ENCODE measurements at places on chromosomes 5 and 9.

- DNase-seq = no peak
Observed at GRCh38 chr9:73573235-73573634, 421.6 kb downstream of the ANXA1 start.

DNA sequence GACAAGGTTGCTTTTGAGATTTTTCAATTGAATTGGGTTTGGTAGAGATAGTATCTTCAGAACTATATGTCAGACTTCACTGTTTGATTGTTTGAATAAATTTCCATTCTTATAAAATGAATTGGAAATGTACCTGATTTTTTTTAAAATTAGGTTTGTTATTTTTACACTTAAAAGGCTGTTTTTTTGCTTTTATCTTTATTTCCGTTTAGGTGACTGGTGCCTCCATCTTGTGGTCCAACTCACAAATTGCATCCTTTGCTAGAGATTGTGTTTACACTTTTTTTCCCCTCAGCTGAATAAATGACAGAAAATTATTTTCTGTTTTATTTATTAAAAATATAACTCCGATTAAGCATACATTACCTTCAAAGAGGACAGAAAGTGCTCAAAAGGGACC lies 15.6 kb downstream of the NDUFAF2 start:
- DNase-seq = no peak

GRCh38 chr9:14313951-14314423 lies at the start of gene NFIB:
Gene NFIB (minus strand): TSS chr9:14314141. CDS start chr9:14313511, 630 bp downstream.
- DNase-seq = no peak

- no peak for DNase-seq
Observed at GRCh38 chr9:73081979-73082657, 69.5 kb upstream of the ANXA1 start.

DNA sequence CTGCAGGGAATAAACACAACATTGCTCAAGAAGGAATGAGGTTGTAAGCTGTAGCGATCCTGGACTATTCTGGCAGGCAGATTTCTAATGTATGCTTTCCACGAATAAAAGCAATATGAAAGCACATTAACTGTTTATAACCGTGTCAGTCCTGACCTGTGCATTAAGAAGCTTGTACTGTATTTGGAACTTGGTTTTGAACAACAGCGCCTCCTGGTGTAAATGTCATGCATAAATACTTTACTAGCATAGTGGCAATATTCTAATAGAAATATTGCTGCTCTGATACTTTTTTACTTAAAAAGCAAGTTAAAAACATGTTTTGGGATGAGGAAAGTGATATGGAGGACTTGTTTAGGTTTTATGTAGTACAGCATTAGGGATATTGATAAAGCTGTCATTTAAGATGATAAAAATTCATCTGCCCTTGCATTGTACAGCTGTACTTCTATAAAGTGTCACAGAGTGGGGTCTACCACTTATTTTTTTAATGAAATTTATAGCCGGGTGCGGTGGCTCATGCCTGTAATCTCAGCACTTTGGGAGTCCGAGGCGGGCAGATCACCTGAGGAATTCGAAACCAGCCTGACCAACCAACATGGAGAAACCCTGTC lies 70.7 kb upstream of the GNE start:
- peak; percentile 8 for DNase-seq

- DNase-seq = peak; percentile 60
Observed at GRCh38 chr9:126500600-126501382, 112.9 kb upstream of the LMX1B start.

DNA sequence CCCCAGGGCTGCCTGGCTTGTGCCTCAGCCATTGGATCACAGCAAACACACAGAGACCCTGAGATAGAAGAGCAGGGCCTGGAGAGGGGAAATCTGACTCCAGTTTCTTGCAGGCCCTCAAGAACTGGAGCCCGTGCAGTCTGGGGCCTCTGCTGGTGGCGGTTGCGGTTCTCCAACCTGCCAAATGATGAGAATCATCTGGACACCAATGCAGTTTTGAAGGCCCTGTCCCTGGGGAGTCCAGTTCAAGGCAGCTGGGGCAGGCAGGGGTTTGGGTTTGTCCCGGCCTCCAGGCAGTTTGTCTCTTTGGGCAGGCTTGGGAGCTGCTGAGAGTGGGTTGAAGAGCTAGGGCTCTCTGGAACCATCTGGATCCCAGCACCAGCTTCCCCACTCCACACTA lies 7.4 kb downstream of the NKX2-5 start:
- DNase-seq = no peak

DNA sequence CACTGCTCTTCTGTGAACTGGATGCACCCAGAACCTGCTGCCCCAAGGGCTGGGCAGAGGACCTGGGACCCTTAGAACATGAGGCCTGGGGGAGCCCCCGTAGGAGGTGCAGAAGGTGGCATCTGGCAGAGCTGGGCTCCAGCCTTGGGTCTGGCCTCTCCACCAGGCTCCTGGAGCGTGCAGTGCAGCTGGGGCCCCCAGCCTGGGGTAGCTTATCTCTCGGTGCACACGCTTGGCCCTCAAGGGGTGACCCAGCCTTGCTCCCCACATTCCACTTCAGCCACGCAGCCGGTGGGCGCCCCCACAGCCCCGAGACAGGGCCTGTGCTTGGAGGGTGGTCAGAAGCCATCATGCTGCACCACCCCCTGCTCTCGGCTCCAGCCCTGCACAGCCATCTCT lies 5.6 kb upstream of the NR5A1 start:
- DNase-seq = no peak

- DNase-seq = no peak
Observed at GRCh38 chr5:133995883-133996563, 8.8 kb downstream of the VDAC1 start.

GRCh38 chr9:127078988-127079387 lies 43.4 kb downstream of the ANGPTL2 start:
- no peak for DNase-seq

GRCh38 chr5:118553662-118554061 lies 434.7 kb downstream of the DTWD2 start:
- DNase-seq = no peak

- DNase-seq = no peak
Observed at GRCh38 chr5:54643685-54644106, 126.1 kb downstream of the SNX18 start.

- DNase-seq = no peak
Observed at GRCh38 chr5:120225524-120225923, 238.6 kb upstream of the PRR16 start.

- no peak for DNase-seq
Observed at GRCh38 chr9:96617439-96618185, 2.0 kb downstream of the CDC14B start.

DNA sequence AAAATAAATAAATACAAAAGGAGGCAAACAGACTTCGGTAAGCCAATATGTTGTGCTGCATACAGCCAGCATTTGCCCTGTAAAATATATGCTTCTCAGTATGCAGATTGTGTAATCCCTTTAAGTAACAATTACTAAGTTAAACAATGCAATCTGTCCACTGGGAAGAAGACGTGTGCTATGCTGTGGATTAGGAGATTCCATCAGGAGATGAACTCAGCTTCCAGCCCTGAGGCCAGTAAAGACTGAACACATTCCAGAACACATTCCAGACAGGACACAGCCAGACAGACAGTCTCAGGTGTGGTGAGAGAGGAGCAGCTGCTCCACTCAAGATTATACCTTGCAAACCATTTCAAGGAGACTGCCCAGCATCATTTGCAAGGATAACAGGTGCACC lies 97.8 kb downstream of the MPDZ start:
- no peak for DNase-seq

GRCh38 chr9:120388003-120388855 lies 191.7 kb downstream of the CDK5RAP2 start:
- no peak for DNase-seq

DNA sequence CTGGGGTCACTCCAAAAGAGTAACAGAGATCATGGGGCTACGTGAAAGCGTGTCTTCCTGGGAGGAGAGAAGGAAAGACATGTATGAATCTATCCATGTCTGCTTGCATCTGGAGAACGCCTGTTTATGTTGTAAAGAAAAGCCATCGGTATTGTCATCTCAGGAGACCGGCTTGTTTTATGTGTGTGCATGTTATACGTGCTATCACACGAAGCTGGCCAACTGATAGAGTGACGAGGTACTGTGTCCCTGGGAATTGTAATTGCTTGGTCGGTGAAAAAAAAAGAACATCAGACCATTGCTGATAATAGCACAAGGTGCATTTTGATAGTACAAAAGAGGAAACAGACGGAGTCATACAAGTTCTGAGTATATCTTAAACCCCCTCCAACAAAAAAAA lies 370 bp upstream of the CDH6 start:
- no peak for DNase-seq

GRCh38 chr9:129554649-129555048 lies 66.3 kb downstream of the C9orf50 start:
- no peak for DNase-seq

DNA sequence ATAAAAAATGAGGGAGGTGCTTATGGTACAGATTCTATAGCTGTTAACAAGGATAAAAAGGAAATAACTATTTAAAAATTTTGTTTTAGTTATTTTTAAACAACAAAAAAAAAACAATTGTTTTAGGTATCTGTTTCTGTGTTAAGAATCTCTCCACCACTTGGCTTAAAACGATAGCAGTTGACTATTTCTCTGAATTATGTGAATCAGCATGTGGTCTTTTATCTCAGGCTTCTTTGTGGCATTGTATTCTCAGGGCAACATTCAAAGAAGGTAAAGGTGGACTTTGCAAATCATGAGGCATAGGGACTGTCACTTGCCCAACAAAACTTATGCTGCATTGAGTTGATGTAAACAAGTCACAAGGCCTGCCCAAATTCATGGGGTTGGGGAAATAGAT lies 55.2 kb downstream of the ERBIN start:
- DNase-seq = no peak

- DNase-seq = no peak
Observed at GRCh38 chr9:16693616-16694015, 176.9 kb downstream of the BNC2 start.

GRCh38 chr5:120155873-120156272 lies 308.2 kb upstream of the PRR16 start:
- DNase-seq = no peak

- no peak for DNase-seq
Observed at GRCh38 chr9:8268216-8268878, 468.8 kb upstream of the DMAC1 start.

DNA sequence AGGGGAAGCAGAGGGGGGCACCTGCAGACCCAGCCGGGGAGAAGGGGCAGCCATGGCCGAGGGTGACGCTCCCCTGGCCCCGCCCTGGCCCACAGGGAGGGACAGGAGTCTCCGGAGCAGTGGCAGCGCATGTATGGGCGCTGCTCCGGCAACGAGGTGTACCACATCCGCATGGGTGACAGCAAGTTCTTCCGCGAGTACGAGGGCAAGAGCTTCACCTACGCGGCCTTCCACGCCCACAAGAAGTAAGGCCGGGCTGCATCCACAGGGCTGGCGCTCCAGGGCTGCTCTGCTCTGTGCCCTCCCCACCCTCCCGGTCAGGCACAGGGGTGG lies 68.2 kb downstream of the KCNT1 start:
- no peak for DNase-seq

DNA sequence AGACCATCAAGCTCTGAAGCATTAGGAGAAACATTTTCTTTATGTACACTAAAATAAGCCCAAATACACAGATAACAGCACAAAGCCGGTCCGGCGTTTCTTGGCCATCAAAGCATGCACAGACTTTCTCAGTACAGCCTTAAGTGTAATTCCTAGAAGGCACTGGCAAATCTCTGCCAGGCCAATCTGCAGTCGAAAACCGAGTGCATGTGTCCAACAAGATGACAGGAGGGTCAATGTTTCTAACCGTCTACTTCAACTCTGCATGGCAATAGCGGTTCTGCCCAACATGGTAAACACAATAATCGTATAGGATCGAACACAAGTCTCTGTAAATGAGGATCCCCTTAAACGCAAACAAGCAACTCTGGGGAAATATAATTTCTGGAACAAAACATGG lies 1.1 kb downstream of the ARL15 start:
- DNase-seq = no peak

- no peak for DNase-seq
Observed at GRCh38 chr9:89756891-89757537, 152.2 kb downstream of the GADD45G start.

- DNase-seq = no peak
Observed at GRCh38 chr5:174314261-174314660, 268.8 kb downstream of the NSG2 start.

Measured in stimulated activated CD4-positive, alpha-beta T cell treated with anti-CD3 and anti-CD28 coated beads, TNF-alpha, amount 100 ng/mL, for 1 hour (primary cell).